A549 treated with ZK216348 at 1 μM for 4 hours (cell line): ENCODE measurements at places on chromosomes 1 and 21. TPM values are rescaled to one million over a fixed set of nuclear protein-coding genes. Genes with fewer than 3 reads are reported as not detected.

BRINP3 gene
- not detected in 5 replicates for total RNA-seq

CBR3 gene
- total RNA-seq = 12.1 to 14.0 TPM (median 13.4 TPM) in 5 replicates

FCGR3A gene
- not detected in 5 replicates for total RNA-seq

CEP104 gene
- 15.0 to 20.5 TPM (median 17.7 TPM) in 5 replicates for total RNA-seq

SYF2 gene
- total RNA-seq = 33.3 to 51.0 TPM (median 37.3 TPM) in 5 replicates

HLX gene
- total RNA-seq = 3.9 to 6.2 TPM (median 5.3 TPM) in 5 replicates

F3 gene
- 3.1 to 4.0 TPM (median 3.4 TPM) in 5 replicates for total RNA-seq

LRRC8C gene
- total RNA-seq = 7.6 to 14.7 TPM (median 12.3 TPM) in 5 replicates

LEPR gene
- total RNA-seq = 1.9 to 3.5 TPM (median 2.7 TPM) in 5 replicates

CFHR2 gene
- not detected in 5 replicates for total RNA-seq

ASTN1 gene
- total RNA-seq = not detected in 5 replicates

OR2L5 gene
- total RNA-seq = not detected in 5 replicates

GJA8 gene
- total RNA-seq = not detected in 5 replicates

OR2T33 gene
- total RNA-seq = not detected in 5 replicates

RAB25 gene
- 0.29 to 0.62 TPM (median 0.38 TPM) in 3 of 5 replicates, not detected in the others for total RNA-seq

LRRC3 gene
- 0.95 to 2.4 TPM (median 1.9 TPM) in 5 replicates for total RNA-seq

BGLAP gene
- total RNA-seq = 0.20 to 0.40 TPM (median 0.39 TPM) in 3 of 5 replicates, not detected in the others

KRTAP8-1 gene
- not detected in 5 replicates for total RNA-seq

AIM2 gene
- total RNA-seq = not detected in 5 replicates

B3GALT5 gene
- 0.12 to 0.29 TPM (median 0.22 TPM) in 5 replicates for total RNA-seq

ERG gene
- not detected in 5 replicates for total RNA-seq

TRIM67 gene
- total RNA-seq = 0.11 to 0.22 TPM (median 0.18 TPM) in 5 replicates

PAX7 gene
- total RNA-seq = 0.39 to 1.1 TPM (median 0.73 TPM) in 5 replicates

KLHL17 gene
- total RNA-seq = 5.7 to 22.4 TPM (median 16.8 TPM) in 5 replicates

MIXL1 gene
- total RNA-seq = 0.13 TPM in 1 of 5 replicates, not detected in the others

TNFRSF4 gene
- total RNA-seq = 0.20 to 0.23 TPM in 2 of 5 replicates, not detected in the others
